MM.1S (cell line): ENCODE measurements at places on chromosomes 2 and 18.

DNA sequence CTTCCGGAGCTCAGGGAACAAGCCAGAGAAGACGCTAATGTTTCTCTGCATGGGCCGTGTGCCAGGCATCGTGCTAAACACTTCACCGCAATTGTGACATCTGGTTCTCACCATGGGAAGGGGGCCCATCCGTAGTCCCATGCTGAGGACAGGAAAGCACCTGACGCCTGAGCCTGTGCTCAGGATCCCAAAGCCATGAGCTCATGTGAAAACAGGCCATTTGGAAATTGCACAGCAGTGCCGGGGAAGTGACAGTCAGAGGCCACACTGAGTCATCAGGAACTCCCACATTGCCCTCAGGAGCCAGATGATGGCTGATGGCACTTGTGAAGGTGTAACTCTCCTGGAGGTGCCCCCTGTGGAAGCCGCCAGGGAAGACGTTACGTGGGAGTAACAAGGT is 141.0 kb downstream of the INHBB start:
- no peak for DNase-seq

DNA sequence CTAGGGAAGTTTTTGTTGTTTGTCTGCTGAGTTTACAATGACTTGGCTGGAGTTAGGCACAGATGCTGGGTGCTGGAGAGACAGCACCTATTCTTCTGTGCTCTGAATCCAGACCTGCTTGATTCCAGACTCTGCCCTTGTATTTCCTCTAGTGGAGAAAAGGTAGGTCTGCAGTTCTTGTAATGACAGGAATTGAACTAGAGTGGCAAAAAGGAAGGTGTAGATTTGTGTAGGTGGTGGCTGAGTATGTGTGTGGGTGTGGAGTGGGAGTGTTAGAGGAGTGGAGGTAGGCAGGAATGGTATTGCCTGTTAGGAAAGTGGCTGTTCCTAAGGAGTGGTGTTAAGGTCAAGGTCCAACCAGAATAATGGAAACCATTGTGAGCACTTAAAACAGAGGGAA is 71.9 kb upstream of the LYPD6 start:
- no peak for DNase-seq

GRCh38 chr2:186349508-186349907 is 136.6 kb upstream of the ZC3H15 start:
- peak; percentile 51 for DNase-seq

GRCh38 chr2:80393991-80394390 is 89.4 kb upstream of the LRRTM1 start:
- DNase-seq = no peak

DNA sequence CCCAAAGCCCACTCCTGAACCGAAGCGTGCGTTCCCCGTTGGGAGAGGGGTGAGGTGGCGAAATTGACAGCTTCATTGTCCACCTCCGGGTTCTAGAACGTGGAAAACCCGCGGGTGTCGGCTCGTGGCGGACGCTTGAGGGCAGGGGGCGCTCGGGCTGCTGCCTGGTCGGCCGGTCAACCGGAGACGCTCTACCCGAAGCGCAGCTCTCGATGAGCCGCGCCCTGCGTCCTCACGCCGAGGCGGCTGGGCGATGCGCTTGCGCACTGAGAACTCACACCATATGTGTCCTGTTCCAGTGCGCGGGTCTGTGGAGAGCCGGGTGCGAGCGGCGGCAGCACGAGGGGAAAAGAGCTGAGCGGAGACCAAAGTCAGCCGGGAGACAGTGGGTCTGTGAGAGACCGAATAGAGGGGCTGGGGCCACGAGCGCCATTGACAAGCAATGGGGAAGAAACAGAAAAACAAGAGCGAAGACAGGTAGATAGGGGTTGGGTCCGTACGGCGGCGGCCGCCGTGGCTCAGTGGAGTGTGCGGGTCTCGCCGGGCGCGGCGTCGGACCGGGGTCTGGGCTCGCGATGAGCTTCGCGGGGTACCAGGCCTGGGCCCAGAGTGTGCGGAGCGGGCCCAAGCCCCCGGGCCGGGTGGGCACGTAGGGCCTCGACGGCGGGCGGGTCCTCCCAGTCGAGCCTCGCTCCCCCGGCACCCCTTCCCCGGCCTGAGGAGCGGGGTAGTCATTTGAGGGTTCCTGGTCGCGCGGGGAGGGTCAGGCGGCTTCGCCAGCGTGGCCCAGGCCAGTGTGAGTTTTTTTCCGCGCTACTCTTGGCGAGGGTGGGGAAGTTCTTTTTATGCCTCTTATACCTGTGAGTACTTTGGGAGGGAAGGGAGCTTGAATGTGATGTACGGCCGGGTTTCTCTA is at the start of gene EIF5B:
Gene EIF5B (plus strand): TSS at position 277 of the 916 bp plus-strand sequence. CDS start 166 bp downstream, at position 443.
- peak; percentile 99 for DNase-seq

DNA sequence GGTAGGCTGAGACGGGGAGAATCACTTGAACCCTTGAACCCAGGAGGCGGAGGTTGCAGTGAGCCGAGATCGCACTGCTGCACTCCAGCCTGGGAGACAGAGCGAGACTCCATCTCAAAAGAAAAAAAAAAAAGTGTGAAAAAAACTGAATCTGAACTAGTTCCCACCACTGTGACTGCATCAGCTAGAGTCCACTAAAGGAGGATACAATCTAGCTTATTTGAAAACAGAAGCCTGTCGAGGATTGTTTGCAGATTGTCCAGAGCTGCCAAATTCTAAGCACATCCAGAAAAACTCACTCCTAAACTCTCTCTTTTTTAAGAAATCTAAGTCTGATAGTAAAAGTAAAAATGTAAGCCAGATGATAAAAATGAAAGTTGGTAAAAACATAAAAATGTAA is 10.6 kb downstream of the GFPT1 start:
- DNase-seq = no peak

DNA sequence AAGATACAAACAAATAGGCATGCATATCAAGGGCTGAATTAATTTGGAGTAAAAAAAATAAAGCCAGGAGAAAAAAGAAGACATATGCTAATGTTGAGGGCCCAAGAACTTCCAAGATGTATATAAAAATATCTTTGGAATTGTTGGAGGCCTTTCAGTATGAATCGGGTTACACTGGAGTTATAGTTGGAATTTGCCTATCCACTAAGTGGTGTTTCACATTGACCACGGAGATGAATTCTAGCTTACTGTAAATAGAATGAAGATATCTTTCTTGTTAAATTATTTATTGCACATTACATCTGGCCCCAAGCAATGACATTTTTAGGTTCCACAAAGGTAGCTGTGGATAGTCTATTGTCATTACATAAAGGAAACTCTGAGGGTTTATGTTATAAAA is 38.5 kb upstream of the TRIB2 start:
- no peak for DNase-seq

- DNase-seq = no peak
Measured at GRCh38 chr2:12921321-12921720, 204.6 kb downstream of the TRIB2 start.

GRCh38 chr2:37800176-37800858 is 124.8 kb upstream of the RMDN2 start:
- DNase-seq = no peak

- DNase-seq = peak; percentile 15
Measured at GRCh38 chr2:150097901-150098531, 389.5 kb downstream of the RND3 start.

- no peak for DNase-seq
Measured at GRCh38 chr2:97673182-97673914, 3.8 kb downstream of the C2orf92 start.

GRCh38 chr18:23353459-23353858 is 99.6 kb upstream of the RIOK3 start:
- no peak for DNase-seq

DNA sequence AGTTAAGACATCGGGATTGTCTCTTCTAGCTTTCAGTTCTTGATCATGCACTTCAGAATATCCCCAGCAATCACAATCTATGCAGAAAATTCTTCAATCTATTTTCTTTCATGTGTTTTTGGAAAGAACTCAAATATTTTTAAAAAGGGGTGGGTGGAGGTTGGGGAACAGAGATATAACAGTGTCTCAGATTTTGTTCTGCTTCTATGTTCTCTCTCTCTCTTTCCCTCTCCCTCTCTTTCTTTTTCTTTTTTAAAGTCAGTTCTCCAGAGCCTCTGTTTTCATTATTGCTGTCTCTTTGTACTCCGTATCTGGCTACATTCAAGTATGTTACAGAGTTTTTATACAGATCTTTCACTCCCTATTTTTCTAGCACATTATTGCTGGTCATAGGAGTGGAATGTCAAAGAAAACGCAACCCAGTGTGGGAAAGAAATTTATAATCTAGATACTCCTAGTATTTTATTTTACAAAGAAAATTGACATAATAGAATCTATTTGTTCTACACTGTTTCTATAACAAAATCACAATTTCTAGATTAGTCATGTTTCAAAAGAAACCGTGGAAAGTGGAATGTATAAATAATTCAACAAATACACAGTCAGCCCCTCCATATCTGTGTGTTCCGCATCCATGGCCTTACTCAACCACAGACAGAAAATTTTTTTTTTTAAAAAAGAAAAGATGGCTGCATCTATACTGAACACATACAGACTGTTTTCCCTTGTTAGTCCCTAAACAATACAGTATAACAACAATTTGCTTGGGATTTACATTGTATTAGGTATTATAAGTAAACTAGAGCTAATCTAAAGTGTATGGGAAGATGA is 11.2 kb upstream of the NEMP2 start:
- DNase-seq = no peak

GRCh38 chr2:165820296-165820695 is 26.2 kb upstream of the GALNT3 start:
- no peak for DNase-seq

DNA sequence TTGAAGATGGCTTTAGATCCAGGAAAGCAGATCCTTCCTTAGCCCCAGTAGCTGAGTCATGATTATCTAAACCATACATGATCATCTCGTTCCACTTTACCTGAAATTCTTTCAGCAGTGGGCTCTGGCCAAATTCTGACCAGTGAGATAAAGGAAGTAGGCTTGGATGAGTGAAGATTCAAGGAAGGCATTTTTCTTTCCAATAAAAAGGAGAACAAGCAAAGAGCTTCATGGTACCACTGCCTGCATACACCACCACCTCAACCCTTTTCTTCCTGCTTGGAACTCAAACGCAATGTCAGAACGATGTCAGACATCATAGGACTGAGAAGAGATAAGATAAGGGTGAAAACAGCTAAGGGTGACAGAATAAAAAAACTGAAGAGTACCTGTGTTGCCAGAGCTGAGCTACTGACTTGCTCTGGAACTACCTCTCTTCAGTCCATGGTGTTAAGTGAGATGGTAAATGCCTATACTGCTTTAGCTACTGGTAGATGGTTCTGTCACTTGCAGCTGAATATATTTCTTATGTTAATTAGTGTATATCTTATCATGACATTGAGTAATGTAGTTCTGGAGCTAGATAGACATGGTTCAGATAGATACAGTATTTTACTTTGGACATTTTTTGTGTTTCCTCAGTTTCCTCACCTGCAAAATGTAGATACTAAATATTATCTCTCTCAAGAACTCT is 58.7 kb upstream of the ACVR1 start:
- DNase-seq = no peak

- DNase-seq = no peak
Measured at GRCh38 chr2:46034535-46034934, 262.7 kb upstream of the EPAS1 start.

DNA sequence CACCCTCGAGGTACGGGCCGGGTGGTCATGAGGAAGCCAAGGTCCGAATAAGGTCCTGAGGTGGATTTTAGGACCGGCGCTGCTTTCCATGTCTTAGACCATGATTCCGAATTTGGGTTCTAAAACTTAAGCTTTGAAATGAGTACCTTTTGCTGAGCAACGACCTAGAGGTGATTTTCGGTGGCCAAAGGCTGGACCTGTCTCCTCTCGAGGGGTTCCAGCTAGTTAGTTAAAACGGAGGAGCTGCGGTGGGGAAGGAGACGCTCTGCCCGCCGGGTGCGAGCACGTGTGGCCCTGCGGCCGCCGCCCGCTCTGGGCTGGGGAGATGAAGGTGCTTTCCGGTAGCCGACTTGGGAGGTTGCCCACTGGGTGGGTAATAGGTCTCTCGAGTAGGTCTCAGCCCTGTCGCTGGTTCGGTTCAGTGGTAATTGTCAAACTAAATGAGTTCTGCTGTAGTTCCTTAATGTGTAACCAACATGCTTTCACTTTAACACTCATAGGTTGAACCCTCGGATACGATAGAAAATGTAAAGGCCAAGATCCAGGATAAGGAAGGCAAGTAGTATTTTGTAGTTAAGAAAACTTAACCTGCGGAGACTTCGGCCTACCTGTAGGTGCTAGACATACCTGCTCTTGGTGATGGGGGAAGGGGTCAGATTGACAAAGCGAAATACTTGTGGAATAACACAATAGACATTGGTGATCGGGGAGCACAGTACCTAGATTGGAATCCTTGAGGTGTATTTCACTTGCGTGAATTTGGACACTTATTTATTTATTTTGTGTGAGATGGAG is 572 bp downstream of the RPS27A start:
- DNase-seq = peak; percentile 45

DNA sequence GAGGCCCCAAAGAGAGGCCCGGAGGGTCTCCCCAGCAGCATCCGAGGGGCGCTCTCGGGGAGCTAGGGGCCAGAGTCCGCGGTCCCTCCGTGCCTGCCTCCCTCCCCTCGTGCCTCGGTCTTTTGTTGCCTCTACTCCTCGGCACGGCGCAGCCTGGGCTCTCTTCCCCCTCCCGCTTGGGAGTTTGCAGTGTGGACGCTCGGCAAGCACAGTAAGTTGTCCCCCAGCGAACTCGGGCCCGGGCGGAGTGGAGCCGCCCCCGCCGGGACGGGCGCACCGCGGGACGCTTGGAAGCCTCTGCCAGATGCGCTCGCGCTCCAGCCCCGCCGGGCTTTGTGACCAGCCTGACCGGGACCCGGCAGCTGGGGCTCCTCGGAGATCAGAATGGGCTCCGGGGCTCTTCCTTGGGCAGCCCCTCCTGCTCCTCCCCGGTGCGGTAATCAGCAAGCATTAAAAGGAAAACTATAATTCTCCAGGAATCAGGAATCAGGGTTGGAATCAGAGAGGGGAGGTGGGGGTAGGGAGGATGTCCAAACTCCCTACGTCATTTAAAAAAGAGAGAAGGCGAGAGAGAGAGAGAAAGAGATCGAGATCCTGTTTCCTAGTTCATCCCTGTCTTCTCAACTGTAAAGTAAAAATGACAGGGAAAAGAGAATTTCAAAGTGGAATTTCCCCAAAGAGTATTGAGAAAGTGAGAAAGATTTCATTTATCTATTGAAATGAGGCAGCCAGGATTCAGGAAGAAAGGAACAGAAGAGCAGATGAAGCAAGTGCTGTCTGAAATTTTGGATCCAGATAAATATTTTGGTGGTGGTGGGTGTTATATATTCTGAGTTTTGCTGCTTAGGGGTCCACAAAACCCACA is 786 bp upstream of the TMEM200C start:
- DNase-seq = no peak

GRCh38 chr2:207835805-207836204 is 66.1 kb upstream of the FZD5 start:
- DNase-seq = no peak

GRCh38 chr2:65275141-65275915 is 47.7 kb downstream of the ACTR2 start:
- DNase-seq = no peak

- no peak for DNase-seq
Measured at GRCh38 chr18:70688286-70688685, 399.4 kb downstream of the SOCS6 start.

- no peak for DNase-seq
Measured at GRCh38 chr18:41842886-41843285, 112.1 kb upstream of the PIK3C3 start.
